Stimulated activated CD8-positive, alpha-beta memory T cell treated with anti-CD3 and anti-CD28 coated beads, Interleukin-15, amount 100 ng/mL, for 4 hours (primary cell): ENCODE measurements at places on chromosomes 6 and 20.

DNA sequence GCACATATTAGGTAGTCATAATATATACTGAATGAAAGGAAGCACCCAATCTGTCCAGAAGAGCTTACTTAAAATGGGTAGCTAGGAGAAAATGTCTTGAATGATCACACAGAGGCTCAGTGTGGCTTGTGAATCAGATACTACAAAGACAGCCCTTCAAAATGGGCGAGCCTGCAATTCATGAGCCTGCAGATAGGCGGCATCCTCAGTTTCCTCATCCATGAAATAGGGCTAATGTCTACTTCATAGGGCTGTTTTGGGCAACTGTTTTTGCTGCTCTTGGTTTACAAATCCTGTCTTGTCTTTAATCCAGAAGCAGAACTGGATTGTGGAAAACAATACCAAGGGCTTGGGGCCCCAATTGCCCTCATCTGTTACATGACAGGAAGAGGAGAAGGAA is 129.3 kb upstream of the KCNK16 start:
- DNase-seq = no peak

DNA sequence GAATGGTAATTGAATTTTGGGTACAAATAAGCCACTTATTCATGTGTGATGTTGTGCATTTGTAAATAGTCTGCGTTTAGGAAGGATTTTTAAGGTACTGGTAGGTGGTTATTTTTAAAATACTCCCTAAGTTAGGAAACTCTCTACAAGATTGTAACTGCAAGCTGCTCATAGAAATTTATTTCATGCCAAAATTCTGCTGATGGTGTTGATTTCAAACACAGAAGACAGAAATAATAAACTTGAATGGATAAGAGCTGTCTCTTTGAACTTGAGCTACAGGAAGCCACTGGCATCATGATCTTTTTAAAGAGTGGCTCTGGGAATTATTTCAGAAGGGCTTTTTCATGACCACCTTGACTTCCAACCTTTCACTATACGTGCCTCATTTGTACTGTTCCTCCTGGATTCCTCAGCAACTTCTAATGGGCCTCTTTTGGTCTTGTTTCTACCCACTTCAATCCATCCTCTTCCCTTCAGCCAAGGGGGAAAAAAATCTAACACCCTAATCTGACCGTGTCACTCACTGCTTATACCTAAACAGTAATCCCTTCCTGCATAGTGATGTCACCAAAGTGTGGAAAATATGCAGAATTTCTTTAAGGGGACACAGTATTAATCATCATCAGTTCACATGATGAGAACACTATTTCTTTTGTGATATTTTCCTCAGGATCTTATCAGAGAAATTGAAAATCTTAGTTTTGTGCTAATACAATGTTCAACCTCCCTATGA is 113.6 kb downstream of the PFDN4 start:
- DNase-seq = no peak

DNA sequence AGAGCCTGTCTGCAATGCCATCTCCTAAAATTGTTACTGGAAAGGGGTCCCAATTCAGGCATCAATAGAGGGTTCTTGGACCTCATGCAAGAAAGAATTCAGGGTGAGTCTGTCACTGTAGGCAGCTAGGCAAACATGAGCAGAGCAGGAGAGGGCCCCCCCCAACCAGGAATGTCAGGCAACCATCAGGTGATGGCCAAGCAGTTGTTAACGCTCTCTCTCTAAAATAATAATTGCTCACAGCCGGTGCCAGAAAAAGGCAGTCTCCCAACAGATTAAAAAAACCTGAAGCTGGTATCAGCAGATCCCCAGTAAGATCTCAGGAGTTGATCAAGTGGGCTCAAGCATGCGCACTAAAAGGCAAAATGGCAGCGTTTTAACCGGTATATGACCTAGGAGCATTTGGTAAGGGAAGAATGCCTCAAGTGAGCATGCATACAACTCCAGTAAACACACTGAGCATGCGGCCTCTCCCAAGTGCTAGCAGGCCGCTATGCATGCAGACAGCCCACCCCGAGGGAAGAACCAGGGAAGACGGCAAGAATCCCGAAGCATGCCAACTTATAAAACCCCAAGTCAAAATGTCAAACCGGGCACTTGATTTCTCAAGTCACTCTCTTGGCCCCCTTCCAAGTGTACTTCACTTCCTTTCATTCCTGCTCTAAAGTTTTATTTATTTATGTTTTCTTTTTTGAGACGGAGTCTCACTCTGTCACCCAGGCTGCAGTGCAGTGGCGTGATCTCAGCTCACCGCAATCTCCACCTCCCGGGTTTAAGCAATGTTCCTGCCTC is 44.0 kb upstream of the RNGTT start:
- no peak for DNase-seq

DNA sequence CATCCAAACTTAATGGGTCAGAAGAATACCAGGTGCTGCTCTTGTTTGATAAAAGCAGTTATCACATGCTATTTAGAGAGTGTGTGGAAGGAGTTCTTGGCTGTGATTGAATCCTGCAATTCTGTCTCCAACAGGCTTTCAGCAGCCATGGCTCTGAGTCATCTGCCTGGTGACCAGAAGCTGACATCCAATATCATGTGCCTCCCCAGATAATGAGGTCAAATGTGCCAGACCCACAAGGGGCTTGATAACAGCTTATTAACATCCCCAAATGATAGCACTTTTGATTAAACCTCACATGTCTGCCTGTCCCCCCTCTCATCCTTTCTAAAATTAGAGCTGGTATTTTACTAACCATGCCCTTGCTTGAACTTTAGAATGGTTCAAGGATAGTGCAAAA is 175.7 kb upstream of the PLN start:
- DNase-seq = no peak

GRCh38 chr6:2460216-2460745 is 214.9 kb upstream of the GMDS start:
- no peak for DNase-seq

DNA sequence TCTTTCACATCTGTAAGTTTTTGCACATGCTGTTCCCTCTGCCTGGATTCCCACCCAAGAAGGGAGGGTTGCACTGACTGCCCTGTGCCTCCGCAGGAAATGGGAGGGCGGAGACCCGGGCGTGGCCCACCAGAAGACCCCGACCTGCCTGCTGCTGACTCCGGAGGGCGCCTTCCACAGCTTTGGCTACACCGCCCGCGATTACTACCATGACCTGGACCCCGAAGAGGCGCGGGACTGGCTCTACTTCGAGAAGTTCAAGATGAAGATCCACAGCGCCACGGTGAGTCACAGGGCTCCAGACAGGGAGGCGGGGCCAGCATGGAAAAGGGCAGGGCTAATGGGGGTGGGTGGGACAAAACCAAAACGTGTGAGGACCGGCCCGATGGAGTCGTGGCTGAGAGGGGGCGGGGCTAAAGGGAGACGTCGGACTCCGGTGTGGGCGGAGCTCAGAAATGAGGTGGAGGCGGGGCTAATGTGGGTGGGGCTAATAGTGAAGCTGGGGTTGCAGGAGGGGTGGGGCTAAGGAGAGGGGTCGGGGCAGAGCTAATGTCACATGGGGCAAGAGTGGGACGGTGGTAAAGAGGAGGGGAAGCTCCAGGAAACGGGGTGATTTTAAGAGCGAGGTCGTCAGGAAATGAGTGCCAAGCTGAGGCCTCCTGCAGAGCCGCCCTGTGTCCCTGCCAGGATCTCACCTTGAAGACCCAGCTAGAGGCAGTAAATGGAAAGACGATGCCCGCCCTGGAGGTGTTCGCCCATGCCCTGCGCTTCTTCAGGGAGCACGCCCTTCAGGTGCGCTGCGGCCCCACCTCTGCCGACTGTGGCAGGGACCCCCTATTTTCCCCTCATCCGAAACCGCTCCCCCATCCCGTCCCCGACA is 12.6 kb downstream of the HSPA12B start:
- peak; percentile 37 for DNase-seq

DNA sequence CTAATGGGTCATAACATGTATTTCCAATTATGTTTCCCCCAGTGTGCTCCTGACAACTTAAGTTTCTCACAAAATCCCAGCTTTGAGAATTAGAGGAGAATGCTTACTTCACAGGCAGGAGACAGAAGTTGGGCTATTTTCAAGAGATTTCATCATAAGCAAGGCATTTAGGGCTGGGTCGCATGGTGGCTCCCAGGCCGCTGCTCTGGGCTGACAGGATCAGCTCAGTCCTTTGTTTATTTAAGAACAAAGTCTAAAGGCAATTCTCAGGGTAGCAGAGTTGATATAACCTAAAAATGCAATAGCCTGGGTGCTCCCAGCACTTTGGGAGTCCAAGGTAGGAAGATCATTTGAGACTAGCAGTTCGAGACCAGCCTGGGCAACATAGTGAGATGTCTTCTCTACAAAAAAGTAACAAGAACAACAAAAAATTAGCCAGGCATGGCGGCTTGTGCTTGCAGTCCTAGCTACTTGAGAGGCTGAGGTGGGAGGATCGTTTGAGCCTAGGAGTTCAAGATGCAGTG is 10.9 kb downstream of the FOXQ1 start:
- no peak for DNase-seq

- no peak for DNase-seq
These were observed 30.5 kb upstream of the HFE start for GRCh38 chr6:26056583-26057350.
